ENCODE measurements at places on chromosomes 11 and 22.

GRCh38 chr11:120929664-120930154 is 94.2 kb upstream of the TBCEL start:
- DNase-seq, result no peak

GRCh38 chr11:73975479-73975757 is 7.2 kb downstream of the UCP2 start:
- DNase-seq, result no peak

DNA sequence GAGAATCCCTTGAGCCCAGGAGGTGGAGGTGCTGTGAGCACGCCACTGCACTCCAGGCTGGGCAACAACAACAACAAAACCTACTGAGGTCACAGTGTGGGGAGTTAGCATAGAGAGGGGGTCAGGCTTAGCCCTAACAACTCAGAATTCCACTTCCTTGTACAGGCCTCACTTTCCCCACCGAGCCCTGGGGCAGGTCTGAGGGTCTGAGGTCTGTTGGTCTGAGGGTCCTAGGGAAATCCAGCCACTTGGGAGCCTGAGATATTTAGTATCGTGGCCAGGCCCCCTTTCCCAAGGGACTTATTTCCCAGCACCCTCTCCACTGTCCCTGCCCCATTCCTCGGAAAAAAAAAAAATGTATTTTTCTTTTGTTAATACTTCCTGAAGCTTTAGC is 34.8 kb upstream of the HORMAD2 start:
- no peak for DNase-seq

DNA sequence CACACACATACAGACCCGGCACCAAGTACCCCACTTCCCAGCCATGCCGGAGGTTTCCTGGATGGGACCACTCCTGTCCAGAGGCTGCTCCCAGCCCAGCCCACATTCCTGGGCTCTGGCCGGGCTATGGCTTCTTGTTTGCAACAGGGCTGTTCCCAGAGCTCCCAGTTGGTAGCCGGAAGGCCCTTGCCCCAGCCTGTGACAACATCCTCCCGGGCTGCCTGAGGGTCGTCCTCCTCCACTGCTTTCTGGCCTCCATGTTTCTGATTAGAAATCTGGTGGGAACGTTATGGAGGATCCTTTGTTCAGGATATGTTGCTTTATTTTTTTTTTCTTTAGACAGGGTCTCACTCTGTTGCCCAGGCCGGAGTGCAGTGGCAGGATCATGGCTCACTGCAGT is 952 bp upstream of the CYP2D6 start:
- DNase-seq, result no peak
